ENCODE measurements at places on chromosomes 4 and X.

DNA sequence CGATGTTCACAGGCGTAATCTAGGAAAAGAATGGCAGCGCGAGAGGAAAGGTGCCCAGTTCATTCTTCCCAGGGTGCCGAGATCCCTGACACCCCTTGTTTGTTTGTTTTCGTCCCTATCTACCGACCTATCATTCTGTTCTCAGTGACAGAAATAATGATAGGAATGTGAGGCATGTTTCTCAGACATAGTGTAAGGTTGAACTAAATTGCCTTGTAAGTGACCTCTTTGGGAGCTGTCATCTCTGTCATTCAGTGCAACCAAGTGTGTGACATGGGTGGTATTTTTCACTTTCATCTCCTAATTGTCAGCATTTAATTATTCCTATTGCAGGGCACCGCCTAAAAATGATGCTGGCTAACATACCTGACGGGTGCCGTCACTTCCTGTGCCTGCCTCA, 24.4 kb downstream of the CLDN22 start:
- DNase-seq, result no peak

DNA sequence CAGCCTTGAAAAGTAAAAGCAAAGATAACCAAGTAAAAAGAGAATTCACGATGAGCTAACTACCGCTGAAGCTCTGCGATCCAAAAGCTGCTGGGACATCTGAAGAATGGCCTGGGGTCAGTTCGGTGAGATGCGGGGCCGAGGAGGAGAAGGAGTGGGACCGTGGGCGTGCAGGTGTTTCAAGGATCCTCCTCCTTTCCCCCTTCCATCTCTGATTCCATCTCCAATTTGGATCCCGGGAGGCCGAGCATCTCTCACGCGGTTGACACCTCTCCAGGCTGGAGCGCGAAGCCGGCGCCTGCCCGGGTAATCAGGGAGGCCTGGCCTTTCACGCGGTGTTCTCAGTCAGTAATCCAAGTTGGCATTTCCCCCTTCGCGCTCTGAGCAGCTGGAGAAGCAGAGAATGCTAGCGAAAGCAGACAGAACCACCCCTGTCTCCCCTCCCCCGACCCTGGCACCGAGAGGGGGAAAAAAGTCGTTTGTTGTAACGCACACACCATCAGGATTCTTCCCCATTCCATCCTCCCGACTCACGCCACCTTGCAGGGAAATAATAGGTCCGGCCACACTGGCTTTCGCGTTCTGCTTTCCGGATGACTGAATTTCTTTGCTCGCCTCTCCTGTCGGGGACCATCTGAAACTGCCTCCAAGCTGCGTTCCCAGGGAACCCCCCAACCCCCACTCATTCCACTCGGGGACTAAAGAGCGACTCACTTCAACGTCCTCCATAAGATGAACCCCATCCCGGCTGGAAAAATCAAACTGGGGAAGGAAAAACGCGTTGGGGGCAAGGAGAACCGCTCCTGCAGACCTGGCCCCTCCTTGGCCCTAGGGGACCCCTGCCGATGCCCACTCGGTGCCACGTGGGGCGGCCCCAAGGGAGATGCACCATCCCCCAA, 6.5 kb downstream of the NEUROG2 start:
- no peak for DNase-seq

DNA sequence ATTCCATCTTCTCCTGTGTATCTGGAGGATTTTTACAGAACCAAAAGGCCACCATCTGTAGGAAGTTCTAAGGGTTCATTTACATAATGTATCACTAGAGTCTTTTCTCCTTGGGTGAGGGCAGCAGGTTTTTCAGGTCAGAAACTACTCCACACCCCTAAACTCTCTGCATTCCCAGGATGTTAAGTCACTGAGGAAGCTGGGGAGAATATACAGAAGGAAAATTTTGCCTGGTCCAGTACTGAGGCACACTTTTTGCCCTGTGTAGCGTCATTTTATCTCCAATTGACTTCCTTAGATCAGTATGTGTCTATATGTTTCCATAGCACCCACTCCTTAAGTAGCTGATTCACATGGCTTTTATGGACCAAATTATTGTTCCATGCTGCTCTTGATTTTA, 17.0 kb downstream of the XKRX start:
- DNase-seq, result no peak

DNA sequence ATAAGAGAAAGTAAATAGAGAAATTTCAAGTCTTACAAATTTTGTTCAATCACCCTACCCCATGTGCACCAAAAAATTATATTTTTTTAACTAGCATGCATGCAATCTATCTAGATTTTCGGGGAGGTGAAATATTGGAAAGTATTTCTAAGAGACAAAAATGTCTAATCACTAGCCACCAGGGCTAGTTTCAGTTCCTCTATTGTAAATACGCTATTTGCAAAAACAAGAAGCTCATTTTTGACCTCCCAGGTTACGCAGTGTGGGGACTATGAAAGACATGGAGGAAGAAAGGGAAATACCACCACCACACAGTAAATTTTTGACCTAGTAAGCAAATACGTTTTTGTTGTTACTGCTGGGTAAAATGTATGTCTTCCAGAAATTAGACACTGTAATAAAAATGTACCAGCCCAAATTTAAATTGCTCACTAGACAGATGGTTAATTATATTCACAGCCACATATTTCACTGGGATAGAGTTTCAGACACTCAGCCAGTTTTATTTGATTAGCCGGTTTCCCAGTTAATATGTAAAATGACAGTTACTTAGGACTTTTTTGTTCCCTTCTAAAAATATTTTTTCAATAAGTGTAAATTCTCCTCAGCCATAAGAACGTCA, 2.2 kb downstream of the NEXMIF start:
- no peak for DNase-seq

GRCh38 chr4:41429280-41429669, 108.7 kb upstream of the LIMCH1 start:
- DNase-seq, result no peak

DNA sequence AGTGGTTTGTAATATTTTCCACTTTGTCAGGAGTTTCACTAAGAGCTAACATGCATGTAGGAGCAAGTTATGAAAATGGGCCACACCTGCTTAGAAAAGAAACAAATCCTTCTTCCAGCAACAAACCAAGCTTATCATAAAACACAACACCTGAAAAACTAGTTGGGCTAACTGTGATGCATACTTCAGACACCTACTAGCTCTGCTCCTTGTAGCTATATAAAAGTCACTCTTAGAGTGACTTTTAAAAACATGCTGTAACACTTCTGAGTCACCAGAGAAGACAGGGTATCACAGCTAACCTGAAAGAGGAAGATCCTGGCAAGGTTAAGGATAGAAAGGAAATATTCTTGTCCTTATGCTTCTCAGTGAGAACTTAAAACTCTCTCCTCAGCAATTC, 3.6 kb upstream of the SLAIN2 start:
- no peak for DNase-seq

DNA sequence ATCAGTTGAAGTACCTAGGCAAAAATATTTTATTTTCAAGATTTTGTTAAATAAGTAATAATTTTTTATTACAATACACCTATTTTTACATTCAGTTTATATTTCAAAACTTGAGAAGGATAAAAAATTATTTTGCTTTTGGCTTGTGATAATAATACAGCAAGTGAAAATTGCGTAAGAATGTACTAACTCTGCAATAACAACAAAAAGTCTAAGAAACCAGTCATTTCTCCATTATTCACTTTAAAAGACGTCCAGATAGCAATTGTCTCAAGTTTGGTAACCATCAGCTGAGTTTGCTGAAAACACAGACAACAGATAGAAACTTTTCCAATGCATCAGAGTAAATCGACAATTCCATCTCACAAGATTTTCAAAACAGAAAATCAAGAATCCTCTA, 12.1 kb downstream of the CXCL8 start:
- no peak for DNase-seq

- no peak for DNase-seq
Observed at GRCh38 chr4:84681486-84682274, 98.8 kb downstream of the CDS1 start.

DNA sequence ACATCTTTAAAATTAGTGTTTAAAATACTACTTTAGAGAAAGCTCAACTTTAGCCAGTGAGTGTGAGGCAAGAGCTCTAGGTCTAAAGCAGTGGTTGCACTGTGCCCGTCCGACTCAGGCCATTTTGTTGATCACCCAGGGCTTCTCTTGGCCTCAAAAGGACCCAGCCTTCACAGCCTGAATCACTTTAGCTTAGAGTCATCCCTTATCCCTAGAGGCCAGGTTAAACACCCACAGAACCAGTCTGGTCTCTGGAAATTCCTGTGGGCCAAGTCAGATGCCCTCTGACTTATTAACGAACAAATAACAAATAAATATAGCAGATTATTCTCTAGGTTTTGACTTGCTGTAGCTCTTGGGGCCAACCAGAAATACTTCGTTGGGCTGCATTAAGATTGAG, 102.3 kb downstream of the WWC2 start:
- DNase-seq, result no peak

DNA sequence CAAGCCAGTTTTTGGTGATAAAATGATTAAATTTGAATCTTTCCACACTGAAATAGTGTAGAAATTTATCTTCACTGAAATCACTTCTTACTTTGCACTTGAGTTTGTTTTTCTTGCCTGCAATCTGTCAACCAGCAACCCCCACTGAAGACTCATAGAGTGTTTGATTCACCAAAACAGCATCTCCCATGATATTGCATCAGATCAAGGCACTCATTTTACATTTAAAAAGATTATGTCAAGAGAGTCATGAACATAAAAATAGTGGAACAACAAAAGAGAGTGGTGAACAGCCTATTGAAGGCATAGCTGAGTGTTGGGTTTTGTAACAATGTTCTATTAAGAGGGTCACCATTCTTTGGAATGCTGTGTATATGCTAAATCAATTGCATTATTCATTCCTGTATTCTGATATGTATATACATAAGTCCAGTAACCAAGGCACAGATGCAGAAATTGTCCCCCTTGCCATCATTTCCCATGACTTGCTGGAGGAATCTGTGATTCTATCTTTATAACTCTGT, 1934.9 kb downstream of the ARAP2 start:
- DNase-seq, result no peak

DNA sequence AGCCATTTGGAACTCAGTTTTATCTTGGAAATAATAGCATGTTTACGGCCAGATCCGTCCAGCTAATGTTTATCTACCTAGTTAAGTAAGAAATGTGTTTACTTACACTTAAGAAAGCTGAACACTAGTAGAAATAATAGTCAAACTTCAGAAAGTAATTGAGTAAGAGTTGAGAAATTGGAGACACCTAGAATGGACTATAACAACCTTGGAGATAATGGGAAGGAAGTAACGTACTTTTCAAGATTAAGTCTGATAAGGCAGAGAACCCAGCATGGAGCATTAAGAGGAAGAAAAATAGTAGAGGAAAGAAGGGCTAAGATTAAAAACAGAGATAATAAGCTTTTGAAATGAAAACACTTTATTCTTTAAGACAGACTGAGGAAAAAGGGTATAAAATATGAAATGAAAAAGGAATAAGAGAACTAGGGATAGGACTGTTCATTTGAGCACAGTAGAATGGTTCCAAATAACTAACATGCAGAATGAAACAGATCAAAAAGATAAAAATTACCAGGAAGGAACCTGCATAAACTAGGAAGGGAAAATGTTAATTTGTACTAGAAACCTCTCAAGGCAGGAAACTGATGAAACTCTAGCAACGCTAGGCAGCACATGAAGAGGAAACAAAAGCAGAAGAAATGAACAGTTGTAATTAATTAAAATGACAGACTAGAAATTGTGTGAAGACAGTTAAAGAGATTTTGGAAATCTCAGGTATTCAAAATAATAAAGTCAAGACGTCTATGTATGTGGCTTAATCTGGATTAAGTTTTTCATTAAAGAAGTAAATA, 71.7 kb downstream of the FBXW7 start:
- no peak for DNase-seq
